ENCODE measurements at places on chromosomes 13 and 19.

- no peak for DNase-seq
These were observed 432.7 kb downstream of the FOXO1 start for GRCh38 chr13:40233731-40234195.

- DNase-seq = no peak
These were observed 75.2 kb upstream of the MRI1 start for GRCh38 chr19:13689085-13689484.

- no peak for DNase-seq
These were observed 273.8 kb downstream of the LIG4 start for GRCh38 chr13:107941345-107942029.

- no peak for DNase-seq
These were observed 72.4 kb downstream of the STK24 start for GRCh38 chr13:98504371-98504963.

DNA sequence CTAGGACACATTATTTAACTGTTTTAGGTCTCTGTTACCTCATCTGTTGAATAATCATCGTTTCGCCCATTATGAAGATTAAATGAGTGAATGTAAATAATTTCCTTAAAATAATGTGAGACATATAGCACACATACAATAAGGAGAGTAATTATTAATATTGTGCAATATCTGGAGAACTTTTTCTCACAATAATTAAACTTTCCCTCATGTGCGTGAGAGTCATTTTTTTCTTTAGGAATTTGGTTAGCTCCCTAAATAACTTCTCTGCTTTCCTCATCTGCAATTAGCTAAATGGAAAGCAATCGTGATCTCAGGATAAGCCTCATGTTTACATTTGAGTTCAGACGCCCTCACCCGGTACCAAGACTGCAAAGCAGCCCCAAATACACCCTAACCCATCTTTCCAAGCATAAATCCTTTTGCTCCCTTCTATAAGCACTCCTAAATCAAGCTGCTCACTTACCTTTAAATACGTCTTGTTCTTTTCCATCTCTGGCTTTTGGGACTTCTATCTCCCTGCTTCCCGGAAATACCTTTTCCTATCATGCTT lies 78.8 kb downstream of the MZT1 start:
- DNase-seq = no peak

DNA sequence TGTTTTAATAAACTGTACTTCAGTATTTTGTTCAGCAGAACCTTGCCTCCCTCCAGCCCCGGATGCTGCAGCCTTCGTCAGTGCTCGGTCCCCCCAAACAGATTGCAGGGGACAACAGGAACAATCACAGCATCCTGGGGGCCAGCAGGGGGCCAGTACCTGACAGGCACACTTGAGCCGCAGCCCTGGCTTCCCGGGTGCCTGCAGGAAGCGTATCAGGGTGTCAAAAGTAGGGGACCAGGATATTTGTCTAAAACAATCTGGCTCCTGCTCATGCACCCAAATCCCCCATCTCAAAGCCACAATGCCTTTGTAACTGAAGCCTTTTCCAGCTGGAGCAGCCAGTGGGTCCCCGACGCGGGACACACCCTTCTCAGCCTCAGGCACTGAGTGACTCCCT lies 167.5 kb upstream of the TSHZ3 start:
- DNase-seq = no peak

DNA sequence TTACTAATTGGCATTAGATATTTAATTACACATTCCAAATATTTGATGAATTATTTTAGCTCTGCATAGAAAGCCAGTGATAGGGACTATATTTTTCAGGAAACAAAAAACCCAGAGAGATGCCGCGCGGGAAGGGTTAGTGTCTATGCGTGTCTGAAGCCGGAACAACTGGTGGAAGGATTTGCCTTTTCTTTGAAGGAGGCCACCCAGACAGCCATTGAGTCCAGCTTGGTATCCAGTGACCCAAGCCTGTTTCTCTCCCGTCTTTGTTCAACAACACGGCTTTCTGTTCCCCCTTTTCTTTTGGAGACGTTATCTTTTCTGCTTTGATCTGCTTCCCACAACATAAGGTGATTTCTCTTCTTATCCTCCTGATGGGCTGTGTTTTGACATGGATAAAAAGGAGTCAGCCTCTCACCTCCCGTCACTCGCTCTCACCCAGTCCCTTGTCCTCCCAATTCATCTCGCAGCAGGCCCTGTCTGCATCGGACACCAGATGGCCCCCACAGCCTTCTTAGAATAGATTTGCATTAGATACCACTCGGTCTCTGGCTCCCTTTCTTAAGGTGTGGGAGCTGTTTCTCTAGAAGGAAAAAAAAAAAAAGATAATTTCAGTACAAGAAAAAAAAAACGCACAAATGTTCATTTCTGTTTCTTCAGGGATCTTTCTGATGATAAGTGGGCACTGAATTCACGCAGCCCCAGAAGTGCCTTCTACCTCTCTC lies 361.8 kb downstream of the ZNF536 start:
- no peak for DNase-seq

GRCh38 chr19:39253374-39254149 lies 4.9 kb upstream of the IFNL4 start:
- DNase-seq = no peak

DNA sequence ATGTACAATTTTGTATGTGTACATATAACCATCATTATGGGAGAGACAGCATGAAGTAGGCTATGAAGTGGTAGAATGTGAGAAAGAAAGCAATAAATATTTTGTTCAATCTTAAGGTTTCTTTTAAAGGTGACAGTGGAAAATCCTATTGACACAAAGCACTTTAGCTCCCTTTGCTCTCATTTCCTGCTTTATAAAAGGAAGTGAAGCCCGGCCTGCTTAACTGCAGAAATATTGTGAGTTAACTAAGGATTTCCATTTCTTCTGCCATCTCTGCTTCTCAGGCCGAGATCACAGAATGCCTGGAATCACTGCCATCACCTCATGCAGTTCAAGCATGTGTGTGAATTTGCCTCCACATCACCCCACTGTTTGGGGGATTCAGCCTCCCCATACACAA lies 83.5 kb downstream of the FRY start:
- DNase-seq = no peak

- DNase-seq = no peak
These were observed 15.7 kb upstream of the PGLS start for GRCh38 chr19:17495639-17496296.

DNA sequence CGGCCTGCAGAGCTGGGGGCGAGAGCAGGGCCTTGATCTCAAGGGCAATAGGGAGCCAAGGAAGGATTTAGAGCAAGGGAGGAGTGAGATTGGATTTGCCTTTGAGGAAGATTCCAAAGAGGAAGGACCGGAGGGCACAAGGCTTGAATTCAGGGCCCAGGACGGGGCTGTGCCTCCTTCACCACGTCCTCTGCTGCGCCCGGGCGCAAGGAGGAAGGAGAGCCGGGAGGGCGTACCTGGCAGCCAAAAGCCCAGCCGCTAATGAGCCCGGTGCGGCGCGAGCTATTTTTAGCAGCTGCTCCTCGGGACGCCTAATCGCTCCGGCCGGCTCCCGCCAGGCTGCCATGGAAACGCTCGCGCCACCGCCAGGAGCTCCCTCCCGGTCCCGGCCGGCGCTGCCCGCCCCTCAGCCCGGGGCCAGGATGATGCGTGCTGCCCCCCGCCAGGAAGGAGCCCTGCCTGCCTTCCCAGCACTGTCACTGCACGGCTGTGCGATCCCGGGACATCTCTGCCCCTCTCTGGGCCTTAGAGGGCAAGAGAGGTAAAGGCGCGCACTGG lies 31.3 kb downstream of the TINCR start:
- DNase-seq = no peak

GRCh38 chr13:36244990-36245389 lies 30.6 kb upstream of the SOHLH2 start:
- DNase-seq = no peak

GRCh38 chr19:5340637-5341447 lies at the start of gene PTPRS:
PTPRS (minus strand) TSS chr19:5340812; CDS start chr19:5286140, 54,672 bp downstream.
- peak; percentile 71 for DNase-seq

DNA sequence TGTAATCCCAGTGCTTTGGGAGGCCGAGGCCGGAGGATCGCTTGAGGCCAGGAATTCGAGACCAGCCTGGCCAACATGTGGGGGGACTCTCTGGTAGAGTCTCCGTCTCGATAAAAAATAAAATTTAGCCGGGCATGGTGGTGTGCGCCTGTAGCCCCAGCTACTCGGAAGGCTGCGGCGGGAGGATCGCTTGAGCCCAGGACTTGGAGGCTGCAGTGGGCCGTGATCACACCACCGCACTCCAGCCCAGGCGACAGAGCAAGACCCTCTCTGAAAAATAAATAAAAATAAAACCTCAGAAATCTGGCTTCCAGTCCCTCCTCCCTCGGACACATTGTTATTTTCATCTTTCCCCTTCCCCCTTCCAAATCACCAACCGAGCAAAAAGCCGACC lies 332 bp downstream of the IRGQ start:
- DNase-seq = peak; percentile 37

GRCh38 chr13:73849292-73849691 lies 284.9 kb downstream of the KLF12 start:
- DNase-seq = no peak

- DNase-seq = no peak
These were observed 14.1 kb downstream of the SH3GL1 start for GRCh38 chr19:4386041-4386782.

DNA sequence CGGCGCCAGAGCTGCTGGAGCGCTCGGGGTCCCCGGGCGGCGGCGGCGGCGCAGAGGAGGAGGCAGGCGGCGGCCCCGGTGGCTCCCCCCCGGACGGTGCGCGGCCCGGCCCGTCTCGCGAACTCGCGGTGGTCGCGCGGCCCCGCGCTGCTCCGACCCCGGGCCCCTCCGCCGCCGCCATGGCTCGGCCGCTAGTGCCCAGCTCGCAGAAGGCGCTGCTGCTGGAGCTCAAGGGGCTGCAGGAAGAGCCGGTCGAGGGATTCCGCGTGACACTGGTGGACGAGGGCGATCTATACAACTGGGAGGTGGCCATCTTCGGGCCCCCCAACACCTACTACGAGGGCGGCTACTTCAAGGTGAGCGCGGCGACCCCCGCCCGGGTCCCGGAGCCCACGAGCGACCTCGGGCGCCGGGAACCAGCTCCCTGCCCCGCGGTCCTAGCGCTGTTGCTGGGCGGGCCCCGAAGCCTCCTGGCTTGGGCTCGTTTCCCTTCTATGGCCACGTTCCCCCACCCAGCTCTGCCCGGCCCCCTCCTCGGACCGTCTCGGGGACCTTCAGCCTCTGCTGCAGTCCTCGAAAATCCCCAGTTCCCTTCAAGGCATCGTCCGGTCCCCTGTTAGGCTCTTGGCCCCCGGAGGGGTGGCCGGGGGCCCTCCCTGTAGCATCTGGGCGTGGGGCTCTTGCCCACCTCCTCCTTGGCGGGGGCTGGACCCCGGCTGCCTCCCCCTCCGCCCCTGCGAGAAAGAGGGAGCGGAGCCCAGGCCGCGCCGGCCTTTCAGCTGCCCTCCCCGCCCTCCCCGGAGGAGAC lies at the start of gene CDC34:
Gene CDC34, plus strand, starts transcription at position 8 of the 808 bp plus-strand sequence. Its CDS starts 172 bp downstream, at position 180.
- DNase-seq = no peak

DNA sequence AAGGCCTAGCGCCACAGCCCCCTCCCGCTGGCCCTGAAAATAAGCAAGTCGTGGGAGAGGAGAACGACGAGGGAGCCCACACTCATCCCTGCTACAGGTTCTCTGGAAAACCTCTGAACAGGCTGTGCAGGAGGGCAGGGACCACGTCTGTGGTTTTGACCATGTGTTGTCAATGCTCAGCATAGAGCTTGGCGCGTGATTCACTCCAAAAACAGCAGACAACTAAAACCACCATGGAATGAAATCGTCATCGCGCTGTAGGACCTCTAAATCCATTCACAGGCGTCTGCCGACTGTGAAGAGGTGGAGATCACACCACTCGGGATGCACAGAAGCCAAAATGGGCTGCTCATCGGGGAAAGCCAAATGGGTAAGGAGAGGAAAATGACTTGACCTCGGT lies 121.3 kb downstream of the COL4A1 start:
- DNase-seq = no peak

DNA sequence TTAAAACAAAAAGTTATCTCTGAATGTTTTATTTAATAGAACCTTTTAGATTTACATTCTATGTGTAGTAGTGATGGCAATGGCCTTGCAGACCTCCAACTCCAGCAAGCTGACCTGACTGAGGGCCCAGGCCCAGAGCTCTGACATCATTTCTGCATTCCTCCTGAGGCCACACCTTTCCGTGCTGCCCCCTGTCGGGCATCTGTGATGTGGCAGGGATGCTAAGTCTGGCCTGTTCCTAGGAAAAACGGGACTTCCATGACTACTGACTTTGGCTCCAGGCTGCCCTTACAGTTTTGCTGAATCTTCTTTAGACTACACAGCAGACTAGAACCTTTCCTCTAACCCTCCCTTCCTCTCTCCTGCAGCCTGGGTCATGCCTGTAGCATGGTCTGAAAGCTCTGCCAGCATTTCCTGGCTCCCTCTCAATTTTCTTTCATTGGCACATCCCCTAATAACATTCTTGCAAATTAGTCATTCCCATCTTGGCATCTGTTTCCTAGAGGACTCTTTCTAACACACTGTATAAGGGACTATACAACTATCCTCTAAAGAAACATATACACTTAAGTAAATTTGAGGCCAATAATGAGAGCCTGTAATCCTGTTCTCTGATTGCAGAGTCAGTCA lies 249.1 kb downstream of the GPC5 start:
- DNase-seq = no peak

DNA sequence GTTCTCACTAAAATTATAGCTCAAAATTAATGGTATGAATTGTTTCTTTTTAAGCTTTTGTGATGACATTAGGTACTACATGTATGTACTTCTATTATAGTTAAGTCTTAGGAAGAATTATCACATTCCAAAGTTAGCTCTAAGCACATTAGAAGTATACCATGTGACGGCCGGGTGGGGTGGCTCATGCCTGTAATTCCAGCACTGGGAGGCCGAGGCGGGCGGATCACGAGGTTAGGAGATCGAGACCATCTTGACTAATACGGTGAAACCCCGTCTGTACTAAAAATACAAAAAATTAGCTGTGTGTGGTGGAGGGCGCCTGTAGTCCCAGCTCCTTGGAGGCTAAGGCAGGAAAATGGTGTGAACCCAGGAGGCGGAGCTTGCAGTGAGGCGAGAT lies 1265.1 kb upstream of the SPRY2 start:
- DNase-seq = no peak

- no peak for DNase-seq
These were observed 2.3 kb upstream of the STRN4 start for GRCh38 chr19:46748325-46749109.

DNA sequence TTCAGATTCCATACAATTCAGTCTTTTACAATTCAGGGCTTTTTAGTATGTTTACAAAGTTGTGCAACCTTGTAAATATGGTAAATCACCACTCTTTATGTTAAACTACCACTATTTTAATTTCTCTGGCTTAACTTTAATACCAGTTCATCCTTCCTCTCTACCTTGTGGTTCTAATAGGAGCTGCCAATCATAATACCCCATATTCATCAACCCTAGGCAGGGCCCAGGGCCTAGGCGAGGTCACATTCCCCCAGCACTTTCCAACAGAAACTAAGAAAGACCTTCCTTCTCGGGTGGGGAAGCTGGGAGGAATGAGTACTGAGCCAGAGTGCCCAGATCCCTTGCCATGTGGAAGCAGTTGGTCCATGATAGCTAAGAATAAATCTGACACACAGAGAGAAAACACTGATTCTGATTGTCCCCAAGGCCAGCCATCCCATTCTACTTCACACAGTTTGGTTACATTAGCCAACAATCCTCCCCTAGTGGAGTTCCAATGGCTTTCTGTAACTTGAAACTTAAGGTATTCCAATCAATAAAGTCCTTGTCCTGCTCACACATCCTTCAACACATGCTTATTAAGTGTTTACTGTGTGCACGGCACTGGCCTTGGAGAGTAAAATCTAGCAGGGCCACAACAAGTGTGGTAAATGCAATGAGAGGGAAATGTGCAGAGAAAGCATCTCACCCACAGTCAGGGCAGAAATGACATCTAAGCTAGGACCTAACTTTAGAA lies 76.8 kb downstream of the NUFIP1 start:
- no peak for DNase-seq

GRCh38 chr13:23021906-23022305 lies 158.9 kb upstream of the SGCG start:
- DNase-seq = no peak

GRCh38 chr19:18660051-18660910 lies 23.2 kb upstream of the CRTC1 start:
- no peak for DNase-seq

Measured in breast epithelium (tissue), 4 donors.